ENCODE measurements at places on chromosomes 1 and 21.

DNA sequence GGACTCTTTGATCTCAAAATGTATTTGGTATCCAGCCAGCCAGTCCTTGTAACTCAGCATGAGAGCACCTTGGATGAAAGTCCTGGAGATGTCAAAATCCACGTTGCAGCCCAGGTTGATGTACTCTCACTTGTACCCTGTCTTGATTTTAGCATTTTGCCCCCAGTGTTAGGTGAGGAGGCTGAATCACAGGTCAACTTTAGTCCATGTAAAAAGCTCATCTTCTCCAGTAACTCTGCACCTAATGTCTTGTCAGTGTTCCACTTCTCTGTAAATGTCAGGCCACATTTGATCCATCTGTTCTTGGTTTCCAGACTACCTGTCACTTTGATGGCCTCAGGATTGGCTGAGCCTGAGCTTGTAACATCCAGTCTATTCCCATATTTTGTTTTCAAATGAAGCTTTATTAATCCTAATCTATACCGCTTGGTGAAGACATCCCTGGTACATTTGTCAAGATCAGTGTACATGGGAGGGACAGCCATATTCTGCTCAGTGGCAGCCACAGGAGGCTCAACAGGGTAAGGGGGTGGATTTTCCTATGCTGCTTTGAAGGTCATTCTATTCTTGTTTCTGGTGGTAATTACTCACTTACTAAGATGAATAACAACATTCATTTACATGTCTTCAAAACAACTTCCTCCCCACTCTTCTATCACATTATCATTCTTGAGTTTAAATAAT is 24.1 kb upstream of the FCRL3 start:
- H3K27ac ChIP-seq: no peak overlapping the region
- no peaks in the 10 kb centered on the region for H3K36me3 ChIP-seq
- no peak overlapping the region for H3K4me3 ChIP-seq
- H3K27me3 ChIP-seq: no peaks in the 10 kb centered on the region
- no peaks in the 10 kb centered on the region for H3K4me1 ChIP-seq

DNA sequence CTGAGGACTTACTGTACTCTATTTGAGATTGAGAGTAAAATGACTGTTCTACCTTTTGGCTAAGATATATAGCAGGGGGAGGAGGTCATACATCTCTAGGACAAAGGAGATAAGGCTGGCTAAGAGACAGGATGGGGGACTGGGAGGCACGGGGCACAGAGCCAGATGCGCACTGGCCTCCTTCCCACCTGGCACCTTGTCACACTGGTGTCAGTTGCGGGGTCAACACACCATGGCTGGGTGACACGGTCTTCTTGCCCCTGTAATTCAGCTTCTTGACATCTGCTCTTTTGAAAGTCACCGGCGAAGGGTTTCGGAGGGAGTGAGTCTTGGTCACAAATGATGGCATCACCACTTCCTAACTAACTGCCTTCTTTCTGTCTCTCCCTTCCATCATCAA is 177.3 kb downstream of the ZSCAN20 start:
- H3K4me3 ChIP-seq: no peak overlapping the region
- no peaks in the 10 kb centered on the region for H3K36me3 ChIP-seq
- no peaks in the 10 kb centered on the region for H3K4me1 ChIP-seq

DNA sequence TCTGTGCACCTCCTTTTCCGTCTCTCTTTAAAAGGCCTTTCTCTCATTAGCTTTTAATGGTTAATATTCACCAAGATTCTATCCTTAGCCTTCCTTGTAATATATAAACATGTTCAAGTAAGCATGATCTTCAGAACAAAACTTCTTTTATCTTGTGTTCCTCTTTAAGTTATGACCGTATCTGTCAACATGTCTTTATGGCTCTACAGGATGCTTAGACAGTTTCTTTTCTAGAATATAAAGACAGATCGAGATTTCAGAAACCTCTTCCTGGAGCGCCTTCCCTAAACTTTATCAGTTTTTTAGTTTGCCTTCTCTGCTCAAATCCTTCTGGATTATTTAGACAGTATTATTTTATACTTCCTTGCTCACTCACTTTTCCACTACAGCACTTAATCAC is 7.2 kb downstream of the RO60 start:
- no peak overlapping the region for H3K27ac ChIP-seq
- no peaks in the 10 kb centered on the region for H3K36me3 ChIP-seq
- H3K4me3 ChIP-seq: no peak overlapping the region
- no peak for DNase-seq

DNA sequence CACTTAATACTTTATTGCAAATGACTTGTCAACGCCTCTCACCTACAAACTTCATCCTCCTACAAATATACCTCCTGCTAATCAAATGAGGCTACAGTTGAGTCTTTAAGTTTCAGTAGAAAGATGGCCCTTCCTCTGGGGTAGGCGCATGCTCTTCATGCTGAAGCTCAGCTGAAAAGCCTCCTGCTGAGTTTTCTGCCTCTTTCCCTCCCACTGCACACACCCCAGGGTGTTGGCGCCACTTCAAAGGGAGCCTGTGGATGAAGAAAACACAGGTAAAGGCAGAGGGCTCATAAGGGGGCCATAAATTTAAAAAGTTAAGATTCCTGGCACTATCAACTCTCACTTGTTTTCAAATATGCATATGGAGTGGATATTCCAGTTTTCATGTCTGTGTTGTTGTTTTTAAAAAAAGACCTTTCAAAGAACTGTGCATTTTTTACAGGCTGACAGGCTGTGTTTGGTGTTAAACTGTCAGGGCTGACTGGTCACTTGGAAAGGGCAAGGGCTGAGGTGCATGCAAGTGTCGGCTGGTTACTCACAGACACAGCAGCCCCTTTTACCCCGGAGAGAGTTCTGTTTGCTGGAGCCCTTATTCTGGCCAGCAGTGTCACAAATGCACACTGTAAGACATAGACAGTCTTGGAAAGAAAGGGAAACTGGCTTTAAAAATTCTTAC is 42.9 kb upstream of the LGALS8 start:
- H3K4me1 ChIP-seq: peaks cover 7% of the 10 kb centered on the region
- H3K4me3 ChIP-seq: no peak overlapping the region
- no peaks in the 10 kb centered on the region for H3K36me3 ChIP-seq
- H3K27ac ChIP-seq: no peak overlapping the region
- no peak for DNase-seq

GRCh38 chr1:48251323-48251722 is 28.8 kb downstream of the SLC5A9 start:
- no peaks in the 10 kb centered on the region for H3K36me3 ChIP-seq
- H3K27me3 ChIP-seq: no peaks in the 10 kb centered on the region
- DNase-seq: no peak
- no peak overlapping the region for H3K4me3 ChIP-seq

GRCh38 chr1:103273106-103273505 is 164.8 kb upstream of the COL11A1 start:
- H3K27ac ChIP-seq: no peak overlapping the region
- H3K4me1 ChIP-seq: no peaks in the 10 kb centered on the region
- no peak overlapping the region for H3K4me3 ChIP-seq
- H3K36me3 ChIP-seq: no peaks in the 10 kb centered on the region
